Stimulated activated CD4-positive, alpha-beta T cell treated with anti-CD3 and anti-CD28 coated beads, Interleukin-1b, Interleukin-23, amount 100 ng/mL, for 4 hours (primary cell): ENCODE measurements at places on chromosomes 7 and 10.

GRCh38 chr7:25665374-25665773, 437.1 kb upstream of the NPVF start:
- DNase-seq = no peak

DNA sequence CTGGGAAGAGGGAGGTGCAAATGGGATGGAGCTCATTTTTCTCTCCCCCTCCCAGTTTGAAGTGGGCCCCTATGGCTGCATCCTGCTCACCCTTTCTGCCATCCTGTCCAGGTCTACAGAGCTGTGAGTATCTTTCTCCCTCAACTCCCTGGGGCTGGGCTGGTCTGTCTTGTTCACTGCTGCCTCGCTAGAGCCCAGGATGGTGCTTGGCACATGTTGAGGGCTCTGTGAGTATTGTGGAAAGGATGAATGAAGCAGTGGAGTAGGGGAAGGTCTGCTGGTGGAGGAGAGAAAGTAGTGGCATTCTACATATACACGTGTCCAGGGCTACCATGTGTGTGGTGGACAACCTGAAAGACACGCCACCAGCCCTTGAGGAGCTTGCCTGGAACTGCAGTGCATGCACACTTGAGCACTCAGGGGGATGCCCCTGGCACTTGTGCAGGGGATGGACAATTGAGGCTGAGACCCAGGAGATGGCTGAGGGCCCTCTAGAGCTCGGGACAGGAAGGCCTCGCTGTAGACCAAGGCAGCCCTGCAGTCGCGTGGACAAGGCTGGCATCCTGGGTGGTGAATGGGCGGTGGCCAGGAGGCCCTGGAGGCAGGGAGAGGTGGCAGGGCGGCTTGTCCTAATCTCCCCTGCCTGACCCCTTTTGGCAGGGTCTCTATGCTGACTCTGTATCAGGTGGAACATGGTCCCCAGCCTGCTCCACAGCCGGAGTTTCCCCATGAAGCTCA, 52.3 kb upstream of the AQP1 start:
- no peak for DNase-seq

DNA sequence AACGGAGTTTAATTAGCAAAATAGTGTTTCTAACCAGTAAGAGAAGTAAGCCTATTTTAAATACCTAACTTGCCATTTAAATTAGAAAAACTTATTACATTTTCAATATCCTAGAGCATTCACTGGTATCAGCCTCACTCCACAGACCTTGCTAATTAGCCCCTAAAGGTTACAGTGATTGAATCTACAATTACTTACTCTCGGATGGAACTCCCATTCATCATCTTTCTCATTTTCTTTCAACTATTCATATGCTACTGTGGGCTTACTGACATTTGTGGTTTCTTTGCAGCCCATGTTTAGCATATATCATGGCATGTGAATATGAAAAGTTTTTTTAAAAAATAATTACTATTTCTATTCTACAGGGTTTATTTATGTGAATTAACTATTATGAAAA, 86.4 kb downstream of the GPR37 start:
- DNase-seq = no peak

- DNase-seq = no peak
These were observed 428.2 kb downstream of the THSD7A start for GRCh38 chr7:11403781-11404180.

DNA sequence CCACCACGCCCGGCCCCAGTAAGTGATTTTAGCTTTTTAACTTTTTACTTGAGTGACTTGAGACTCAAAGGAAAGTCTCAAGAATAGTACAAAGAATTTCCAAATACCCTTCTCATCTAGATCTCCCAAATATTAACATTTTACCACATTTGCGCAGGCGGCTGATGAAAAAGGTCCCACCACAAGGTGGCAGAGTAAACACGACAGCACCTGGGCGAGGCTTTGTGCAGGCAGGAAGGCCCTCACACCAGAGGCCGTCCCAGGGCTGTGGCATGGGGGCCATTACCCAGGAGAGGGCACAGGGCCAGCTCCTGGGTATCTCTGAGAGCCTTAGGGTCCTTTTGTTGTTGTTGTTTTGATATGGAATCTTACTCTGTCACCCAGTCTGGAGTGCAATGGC, 50.0 kb upstream of the WIPI2 start:
- DNase-seq = no peak

DNA sequence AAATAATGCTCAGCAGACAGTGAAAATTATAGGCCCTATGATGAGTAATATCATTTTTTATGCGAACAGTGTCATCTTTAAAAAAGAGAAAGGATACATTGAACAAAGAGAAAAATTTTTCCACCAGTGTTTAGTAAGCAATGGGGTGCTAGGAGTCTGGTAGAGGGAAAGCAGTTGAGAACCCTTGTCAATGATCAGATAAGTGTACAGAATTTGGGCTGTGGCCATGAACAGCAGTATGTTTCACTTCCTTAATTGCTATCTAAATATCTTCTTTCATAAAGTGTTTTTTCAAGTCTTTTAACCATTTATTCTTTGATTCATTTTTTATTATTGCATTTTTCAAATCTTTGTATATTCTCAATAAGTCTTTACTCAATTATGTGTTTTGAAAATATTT, 750.7 kb upstream of the KCND2 start:
- no peak for DNase-seq

GRCh38 chr7:142787034-142787768, 16.4 kb downstream of the PRSS2 start:
- DNase-seq = no peak

- no peak for DNase-seq
These were observed 20.0 kb downstream of the RBM28 start for GRCh38 chr7:128323459-128324367.

DNA sequence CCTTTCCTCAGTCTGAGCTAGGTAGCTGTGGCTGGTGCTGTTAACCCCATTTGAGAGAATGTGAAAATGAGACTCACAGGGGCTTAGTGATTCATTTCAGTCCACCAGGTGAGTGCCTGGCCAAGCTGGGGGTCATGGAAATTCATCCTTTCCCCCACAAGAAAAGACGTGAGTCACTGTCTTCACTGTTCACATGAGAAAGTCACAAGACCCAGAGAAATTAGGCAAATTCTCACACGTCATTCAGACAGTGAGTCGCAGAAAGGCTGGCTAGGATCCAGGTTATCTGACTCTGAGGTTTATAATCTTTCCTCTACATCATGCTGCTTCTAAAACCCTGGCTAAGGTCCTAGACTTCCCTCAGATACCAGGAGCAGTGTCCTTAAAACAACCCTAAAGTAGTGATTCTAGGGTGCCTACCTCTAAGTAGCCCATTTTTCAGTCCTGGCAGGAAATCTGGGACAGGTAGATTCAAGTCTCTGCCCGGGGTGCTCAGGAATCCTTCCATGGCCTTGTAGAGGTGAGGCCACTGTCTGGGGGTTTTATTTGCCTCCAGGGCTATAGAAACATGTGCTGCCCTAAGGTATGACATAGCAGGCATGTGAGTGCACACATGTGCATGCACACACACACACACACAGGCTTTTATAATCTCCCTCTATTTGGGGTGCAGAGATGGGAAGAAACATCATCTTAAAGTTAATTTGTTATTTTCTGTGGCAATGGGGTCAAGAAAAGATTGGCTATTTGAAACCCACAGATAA, 427.9 kb upstream of the CELF2 start:
- DNase-seq = no peak

GRCh38 chr7:101729241-101729883, 88.1 kb upstream of the CUX1 start:
- no peak for DNase-seq

DNA sequence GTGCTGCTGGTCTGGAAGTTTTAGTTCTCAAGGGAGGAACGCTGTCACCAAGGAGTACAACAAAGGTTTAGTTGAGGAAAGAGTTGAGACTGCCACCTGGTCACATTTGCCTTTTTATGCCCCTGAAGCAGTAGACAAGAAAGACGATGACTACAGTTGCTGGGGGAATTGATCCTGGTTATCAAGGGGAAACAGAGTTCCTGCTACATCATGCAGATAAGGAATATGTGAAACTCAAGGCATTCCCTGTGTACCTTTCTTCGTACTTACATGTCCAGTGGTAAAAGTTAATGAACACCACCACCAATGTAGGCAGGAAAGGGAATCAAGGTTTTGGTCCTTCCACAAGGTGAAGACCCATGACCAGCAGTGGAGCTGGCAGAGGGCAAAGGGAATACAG, 31.8 kb downstream of the SLC35B4 start:
- DNase-seq = no peak

DNA sequence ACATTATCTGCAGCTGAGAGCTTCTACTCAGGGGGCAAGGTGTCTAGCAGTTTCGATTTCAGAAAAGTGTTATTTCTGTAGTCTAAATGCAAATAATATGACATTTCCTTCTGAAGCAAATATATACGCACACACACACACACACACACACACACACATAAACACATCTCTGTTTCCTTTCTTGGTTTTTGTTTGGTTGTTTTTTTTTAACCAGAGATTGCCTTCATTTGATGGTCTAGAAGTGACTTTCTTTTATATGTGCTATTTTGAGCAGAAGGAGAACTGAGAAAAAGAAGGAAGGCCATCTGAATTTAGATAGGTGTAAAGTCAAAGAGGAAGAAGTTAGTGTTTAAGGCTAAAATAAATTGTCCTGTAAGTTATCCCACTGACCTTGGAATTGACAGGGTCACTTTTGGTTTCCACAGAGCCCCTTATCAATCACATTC, 142.2 kb downstream of the TRIL start:
- no peak for DNase-seq

DNA sequence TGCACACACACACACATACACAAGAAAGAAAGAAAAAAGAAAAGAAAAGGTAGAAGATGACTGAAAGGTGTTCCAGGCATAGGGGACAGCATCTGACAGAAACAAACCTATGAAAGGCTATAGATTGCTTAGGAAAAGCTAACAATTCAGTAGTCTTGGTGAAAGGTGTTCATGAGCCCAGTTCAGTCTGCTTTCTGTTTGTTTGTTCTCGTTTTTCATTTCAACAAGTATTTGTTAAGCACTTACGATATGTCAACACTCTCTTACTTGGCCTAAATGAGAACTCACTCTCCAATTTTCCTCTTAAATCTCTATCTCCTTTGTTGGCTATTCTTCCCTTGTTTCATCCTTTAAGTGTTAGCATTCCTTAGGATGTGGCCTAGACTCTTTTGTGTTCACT, 133.2 kb downstream of the GRM8 start:
- DNase-seq = no peak

- no peak for DNase-seq
These were observed 162.7 kb downstream of the AVL9 start for GRCh38 chr7:32658034-32658433.

- no peak for DNase-seq
These were observed 204.3 kb downstream of the CHCHD3 start for GRCh38 chr7:132877573-132877972.

- DNase-seq = no peak
These were observed 1293.0 kb downstream of the REEP3 start for GRCh38 chr10:64814201-64814600.

DNA sequence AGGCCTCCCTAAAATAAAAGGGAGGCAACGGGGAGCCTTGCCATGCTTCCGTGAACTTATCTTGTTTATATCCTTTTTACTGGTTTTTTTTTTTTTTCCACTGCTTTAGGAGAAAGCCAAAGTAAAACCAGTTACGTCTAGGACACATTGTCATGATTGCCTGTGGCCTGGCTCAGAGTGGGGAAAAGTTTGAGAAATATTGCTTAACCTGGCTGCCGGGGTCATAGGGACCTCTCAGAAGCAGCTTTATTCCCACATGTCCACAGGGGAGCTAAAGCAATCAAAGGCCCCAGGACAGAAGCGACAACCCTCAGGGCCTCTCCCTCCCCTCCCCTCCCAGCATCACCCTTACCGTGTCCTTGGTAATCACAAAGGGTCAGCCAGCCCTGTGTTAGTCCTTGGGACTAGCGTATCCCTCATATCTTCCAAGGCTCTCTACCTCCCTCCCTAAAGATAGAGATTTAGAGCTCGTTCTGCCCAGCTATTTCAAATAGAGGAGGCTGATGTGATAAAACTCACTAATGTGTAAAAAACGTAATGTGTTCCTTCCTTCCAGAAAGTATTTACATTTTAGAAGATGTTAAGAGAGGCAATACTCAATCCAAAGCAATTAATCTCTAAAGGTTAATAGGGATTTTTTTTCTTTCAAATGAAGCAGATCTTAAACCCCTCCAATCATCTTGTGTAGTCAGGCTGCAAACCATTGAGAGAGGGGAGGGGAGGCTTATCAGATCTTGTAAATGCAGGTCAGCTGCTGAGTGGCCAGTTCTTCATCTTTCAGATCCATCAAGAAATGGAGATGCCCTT, 64.8 kb upstream of the PRKAR2B start:
- DNase-seq = no peak

DNA sequence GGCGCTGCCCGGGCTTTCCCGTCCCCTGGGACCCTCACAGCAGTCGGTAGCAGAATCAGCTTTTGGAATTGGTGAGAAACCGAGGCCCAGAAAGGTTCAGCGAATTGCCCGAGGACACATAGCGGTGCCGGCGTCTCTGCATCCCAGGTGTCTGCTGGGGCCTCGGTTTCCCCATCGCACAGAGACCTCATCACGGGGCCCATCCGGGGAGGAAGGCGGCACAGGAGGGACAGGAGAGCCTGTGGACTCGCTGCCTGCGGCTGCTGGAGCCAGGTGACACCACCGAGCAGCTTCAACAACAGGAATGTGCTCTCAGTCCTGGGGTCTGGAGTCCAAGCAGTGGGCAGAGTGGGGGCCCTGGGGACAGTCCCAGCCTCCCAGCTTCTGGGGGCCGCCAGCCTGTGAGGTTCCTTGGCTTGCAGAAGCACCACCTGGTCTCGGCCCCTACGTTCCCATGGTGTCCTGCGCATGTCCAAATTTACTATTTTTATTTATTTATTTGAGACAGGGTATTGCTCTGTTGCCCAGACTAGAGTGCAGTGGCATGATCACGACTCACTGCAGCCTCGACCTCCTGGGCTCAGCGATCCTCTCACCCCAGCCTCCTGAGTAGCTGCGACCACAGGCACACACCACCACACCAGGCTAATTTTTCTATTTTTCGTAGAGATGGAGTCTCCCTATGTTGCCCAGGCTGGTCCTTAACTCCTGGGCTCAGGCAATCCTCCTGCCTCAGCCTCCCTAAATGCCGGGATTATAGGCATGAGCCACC, 539 bp upstream of the COX19 start:
- no peak for DNase-seq

DNA sequence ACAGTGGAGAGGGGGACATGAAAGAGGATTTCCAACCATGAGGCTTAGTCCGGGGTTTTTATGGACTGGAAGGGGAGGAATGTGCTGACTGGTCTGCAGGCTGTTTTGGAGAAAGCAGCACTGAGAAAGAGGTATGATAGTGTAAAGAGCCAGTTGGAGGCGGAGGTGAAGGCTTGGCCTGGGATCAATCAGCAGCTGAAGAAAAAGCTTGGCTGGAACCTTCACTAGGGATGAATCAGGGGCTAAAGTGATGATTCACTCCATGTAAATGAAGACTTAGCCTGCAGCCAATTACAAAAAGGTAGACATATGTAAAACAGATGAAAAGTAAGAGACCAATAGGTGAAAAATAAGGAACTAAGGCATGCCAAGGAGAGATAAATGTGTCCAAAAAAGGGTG, 1382.6 kb downstream of the GATA3 start:
- no peak for DNase-seq
